ENCODE measurements at places on chromosomes 3 and 15. TPM values are rescaled to one million over a fixed set of nuclear protein-coding genes. Genes with fewer than 3 reads are reported as not detected.

LRRC28 gene
- 26.0 TPM for total RNA-seq

A4GNT gene
- not detected for total RNA-seq

DNA sequence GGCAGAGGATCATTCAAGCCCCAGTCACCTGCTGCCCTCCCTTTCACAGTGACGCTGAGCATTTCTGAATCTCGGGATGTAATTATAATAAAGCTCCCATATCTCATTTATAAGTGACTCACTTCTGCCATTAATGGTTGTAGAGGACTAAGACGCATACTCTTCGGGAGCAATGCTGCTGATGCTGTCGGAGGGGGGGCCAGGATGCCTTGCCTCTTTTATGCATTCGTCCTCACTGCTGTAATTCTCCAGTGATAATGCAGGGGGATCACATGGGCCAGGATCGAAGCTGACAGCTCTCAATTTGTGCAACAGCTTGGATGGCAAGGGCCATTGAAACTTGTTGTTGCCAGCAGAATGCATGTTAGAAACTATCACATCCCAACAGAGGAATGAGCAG lies 3.1 kb downstream of the HRH1 start:
- DNase-seq = no peak

DNA sequence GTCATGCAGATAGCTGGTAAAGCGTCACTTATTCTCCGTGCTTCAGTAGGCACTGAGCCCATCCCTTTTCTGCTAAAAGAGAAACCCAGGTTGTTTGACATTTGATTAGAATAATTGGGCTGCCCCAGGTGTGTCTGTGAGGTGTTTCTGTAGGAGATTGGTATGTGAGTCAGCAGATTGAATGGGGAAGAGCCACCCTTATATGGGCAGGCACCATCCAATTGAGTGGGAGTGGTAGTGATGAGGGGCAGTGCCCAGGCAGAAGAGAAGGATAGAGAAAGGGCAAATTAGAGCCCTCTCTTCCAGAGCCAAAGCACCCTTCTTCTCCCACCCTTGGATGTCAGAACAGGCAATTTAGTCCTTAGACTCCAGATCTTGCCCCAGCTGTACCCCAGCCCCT lies 384.3 kb upstream of the GBE1 start:
- DNase-seq = no peak

Measured in activated CD4-positive, alpha-beta T cell treated with anti-CD3 and anti-CD28 coated beads, Interleukin-2, amount 10 ng/mL, durations not matched to agents 7 days and 5 days (primary cell).